ENCODE measurements at places on chromosomes 6 and 20.

DNA sequence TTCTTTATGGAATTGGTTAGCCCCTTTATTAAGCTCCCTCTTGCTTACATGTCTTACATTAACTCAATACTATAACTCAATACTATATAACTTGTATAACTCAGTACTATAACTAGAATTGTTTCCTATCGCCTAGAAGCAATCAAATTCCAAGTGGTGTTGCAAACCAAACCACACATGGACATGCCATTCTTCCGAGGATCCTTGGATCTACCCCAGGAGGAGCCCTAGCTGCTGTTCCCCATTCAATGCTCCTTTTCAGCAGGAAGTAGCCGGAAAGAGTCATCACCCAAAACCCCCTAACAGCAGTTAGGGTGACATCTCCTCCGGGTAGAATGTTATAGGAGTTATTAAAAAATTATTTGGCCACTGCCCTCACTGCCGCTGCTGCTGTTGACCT lies 40.5 kb downstream of the PLN start:
- peak; percentile 45 for DNase-seq

GRCh38 chr20:56483970-56484369 lies 15.5 kb downstream of the RTF2 start:
- DNase-seq, result no peak

- DNase-seq, result no peak
Observed at GRCh38 chr20:59153832-59154231, 9.8 kb upstream of the ZNF831 start.

DNA sequence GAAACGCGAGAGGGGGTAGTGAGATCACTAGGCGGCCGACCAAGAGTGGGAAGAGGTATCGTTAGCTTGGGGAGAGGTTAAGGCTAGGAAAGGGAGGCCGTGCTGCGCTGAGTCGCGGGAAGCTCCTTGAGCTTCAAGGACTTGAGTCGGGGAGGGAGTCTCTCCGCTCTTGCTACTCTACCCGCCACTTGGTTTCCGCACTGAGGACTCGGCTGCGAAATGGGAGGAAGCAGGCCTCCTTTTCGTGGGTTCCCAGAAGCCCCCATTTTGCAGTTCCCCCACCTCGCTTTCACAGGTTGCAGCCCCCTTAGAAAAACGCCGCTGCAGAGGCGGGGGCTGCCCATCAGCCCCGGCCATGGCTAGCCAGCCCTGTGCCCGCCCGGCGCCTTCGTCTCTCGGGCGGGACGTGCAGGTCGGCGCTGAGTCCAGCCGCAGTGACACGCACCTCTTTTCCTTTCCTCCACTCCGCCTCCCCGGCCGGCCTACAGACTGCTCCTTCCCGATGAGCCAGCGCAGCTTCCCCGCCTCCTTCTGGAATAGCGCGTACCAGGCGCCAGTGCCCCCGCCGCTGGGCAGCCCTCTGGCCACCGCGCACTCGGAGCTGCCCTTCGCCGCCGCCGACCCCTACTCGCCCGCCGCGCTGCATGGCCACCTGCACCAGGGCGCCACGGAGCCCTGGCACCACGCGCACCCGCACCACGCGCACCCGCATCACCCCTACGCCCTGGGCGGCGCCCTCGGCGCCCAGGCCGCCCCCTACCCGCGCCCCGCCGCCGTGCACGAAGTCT lies 4.9 kb downstream of the VGLL2 start:
- DNase-seq, result no peak

- DNase-seq, result no peak
Observed at GRCh38 chr20:38325905-38326304, 20.4 kb upstream of the LBP start.

DNA sequence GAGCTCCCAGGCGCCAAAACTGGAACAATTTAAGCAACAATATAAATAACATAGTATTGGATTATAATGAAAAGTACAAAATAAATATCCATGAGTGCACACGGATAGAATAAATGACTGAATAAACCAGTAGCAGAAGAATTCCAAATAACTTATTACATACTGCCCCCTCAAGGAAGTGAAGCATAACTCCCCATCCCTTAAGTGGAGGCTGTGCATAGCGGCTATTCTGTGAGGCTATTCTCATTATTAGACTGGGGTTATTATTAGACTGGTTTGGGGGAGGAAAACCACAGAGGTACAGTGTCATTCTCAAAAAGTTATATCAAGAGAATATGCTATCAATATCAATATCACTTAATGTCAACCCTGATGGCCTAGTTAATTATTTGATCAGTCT lies 94.4 kb upstream of the SIRPA start:
- no peak for DNase-seq

DNA sequence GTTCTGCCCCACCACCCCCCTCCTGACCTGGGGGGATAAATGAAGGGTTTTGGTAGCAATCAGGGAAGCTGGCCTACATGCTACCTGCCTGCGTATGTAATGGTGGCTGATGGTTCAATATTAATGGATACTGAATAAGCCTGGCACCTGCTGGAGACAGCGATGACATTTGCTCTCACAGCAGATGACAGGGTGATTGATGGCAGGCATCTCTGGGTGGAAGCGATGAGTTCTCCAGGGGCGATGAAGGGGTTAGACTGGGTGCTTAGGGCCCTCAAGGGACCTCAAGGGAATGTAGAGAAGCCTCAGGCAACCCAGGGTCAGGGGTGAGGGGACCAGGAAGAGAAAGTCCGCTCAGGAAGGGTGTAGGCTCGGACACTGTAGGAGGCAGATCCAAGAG lies 107.7 kb upstream of the MLN start:
- DNase-seq, result no peak

- no peak for DNase-seq
Observed at GRCh38 chr20:25327521-25328235, 63.0 kb downstream of the ABHD12 start.

- no peak for DNase-seq
Observed at GRCh38 chr20:47540443-47541354, 39.0 kb downstream of the NCOA3 start.

- peak; percentile 92 for DNase-seq
Observed at GRCh38 chr6:130178692-130179091, 44.1 kb downstream of the SAMD3 start.

- peak; percentile 44 for DNase-seq
Observed at GRCh38 chr6:13089296-13089994, 238.9 kb downstream of the TBC1D7 start.

DNA sequence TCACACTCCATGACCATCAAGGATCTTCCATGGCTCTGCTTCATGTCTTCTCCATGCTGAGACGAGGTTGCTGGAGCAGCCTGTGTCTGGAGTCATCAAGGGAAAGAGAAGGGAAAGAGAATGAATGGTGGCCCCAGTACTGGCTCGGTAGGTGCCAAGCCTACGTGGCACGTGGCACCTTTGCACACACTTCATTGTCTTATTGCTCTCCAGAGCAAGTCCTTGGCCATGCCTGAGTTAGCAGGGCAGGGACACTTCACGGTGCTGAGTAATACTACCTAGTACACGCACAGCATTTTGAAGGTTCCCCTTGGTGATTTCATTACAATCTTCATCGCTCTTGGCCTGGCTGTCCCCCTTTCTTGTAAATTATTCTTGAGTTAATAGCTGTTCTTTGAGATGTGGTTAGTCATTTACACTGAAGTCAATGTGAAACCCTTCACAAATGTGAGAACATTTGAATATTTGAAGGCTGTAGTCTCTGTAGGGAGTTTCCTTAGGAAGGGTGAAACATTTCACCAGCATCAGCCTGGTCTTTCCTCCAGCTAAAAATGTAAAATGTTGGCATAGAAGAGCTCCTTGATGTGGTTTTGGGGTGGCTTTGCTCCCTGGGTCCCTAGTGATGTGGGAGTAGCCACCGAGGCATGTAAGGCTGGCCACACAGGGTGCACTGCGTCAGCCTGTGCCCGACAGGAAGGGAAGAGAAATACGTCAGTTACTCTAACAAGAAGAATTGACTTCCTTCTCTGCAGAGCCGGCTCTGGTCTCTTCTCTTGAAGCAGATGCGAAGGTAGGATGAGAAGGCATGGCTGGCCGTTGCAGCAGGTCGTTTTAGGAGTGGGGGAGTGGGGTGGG lies at the start of gene SYTL3:
Gene SYTL3 (plus strand): TSS at position 766 of the 855 bp plus-strand sequence. CDS start 13,215 bp downstream, outside the sequence.
- peak; percentile 50 for DNase-seq

- peak; percentile 86 for DNase-seq
Observed at GRCh38 chr6:81996414-81996813, 243.9 kb upstream of the TENT5A start.

DNA sequence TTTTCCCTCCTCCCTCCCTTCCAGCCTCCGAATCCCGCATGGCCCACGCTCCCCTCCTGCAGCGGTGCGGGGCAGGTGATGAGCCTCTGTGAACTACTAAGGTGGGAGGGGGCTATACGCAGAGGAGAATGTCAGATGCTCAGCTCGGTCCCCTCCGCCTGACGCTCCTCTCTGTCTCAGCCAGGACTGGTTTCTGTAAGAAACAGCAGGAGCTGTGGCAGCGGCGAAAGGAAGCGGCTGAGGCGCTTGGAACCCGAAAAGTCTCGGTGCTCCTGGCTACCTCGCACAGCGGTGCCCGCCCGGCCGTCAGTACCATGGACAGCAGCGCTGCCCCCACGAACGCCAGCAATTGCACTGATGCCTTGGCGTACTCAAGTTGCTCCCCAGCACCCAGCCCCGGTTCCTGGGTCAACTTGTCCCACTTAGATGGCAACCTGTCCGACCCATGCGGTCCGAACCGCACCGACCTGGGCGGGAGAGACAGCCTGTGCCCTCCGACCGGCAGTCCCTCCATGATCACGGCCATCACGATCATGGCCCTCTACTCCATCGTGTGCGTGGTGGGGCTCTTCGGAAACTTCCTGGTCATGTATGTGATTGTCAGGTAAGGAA lies at the start of gene OPRM1:
Gene OPRM1 (plus strand): TSS at position 10 of the 612 bp plus-strand sequence. CDS start 305 bp downstream, at position 315.
- no peak for DNase-seq

GRCh38 chr6:111986651-111987050 lies 67.3 kb upstream of the CCN6 start:
- no peak for DNase-seq

DNA sequence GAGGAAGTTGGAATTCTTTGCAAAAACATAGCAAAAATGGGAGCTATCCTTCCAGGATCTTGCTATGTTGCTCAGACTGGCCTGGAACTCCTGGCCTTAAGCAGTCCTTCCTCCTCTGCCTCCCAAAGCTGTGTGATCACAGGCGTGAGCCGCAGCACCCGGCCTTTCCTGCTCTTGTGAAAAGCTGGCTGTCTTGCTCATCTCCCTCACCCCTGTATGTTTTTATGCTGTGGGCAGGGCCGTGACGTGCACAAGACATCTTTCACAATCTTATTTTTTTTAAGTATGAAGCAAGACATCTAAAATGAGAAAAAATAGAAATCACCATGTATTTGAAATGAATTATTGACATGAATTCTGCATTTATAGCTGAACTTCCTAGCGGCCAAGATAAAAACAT lies 110.4 kb downstream of the SAMD5 start:
- DNase-seq, result no peak

Data from foreskin fibroblast (primary cell).